ENCODE measurements at places on chromosomes 2 and 18.

GRCh38 chr18:7195266-7195665 lies 35.6 kb upstream of the LRRC30 start:
- no peak for DNase-seq

DNA sequence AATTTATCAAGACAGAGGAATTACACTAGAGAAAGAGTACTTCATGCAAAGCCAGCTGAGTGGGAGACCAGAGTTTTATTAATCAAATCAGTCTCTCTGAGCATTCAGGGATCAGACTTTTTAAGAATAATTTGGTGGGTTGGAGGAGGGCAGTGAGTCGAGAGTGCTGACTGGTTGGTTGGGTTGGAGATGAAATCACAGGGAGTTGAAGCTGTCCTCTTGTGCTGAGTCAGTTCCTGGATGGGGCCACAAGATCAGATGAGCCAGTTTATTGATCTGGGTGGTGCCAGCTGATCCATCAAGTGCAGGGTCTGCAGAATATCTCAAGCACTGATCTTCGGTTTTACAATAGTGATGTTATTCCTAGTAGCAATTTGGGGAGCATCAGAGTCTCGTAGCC lies 21.4 kb upstream of the PDCL3 start:
- no peak for DNase-seq

DNA sequence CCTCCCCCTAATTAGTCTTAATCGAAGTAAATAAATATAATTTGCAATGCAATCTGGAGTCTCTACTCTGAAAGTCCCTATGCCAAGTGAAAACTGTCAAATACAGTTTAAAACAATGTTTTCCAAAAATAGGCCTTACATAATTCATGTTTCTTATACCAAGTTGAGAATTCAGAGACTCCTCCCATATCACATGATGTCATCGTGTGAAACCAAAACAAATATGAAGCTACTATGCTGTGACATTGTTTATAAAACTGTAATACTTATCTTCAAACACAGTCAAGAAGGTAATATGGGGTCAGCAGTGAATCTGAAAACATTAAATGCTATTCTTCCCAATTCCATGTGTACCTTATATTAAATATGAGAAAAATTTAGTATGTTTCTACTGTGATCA lies 940.2 kb upstream of the FANCL start:
- DNase-seq, result no peak

DNA sequence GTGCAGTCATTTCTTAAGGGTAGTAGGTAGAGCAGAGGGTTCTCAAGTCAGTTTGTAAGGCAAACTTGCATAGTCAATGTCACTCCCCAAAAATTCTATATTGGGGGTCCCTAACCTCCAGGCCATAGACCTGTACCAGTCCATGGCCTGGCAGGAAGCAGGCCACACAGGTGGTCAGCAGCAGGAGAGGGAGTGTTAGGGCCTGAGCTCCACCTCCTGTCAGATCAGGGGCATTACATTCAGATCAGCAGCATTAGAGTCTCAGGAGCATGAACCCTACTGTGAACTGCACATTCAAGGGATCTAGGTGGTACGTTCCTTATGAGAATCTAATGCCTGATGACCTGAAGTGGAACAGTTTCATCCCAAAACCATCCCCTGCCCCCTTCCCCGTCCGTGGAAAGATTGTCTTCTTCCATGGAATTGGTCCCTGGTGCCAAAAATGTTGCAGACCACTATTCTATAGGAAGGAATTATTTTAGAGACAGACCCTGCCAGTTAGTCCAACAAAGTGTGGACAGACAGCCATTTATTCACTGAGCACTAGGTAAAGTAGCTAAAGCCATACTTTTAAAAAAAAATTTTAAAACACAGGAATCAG lies 6.7 kb downstream of the COA5 start:
- peak; percentile 12 for DNase-seq

DNA sequence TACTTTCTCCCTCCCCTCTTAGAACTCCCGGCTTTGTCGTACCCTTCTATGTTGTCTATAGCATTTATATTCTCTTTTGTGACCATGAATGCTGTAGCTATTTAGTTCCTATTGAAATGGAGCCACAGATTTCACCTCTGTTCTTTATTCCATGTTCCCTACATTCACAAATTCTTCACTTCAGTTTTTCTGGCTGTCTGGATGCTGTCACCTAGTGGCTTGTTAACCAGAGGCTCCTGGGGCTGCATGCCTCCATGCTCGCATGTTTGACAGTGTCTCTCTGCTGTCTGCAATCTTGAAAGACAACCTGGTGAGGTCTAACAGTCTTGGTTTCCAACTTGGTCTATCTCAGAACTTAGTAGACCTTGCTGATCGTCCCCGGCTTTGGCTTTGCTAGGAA lies 48.2 kb downstream of the CFAP221 start:
- DNase-seq, result no peak

- DNase-seq, result no peak
Measured at GRCh38 chr2:161436411-161436810, 20.3 kb downstream of the TBR1 start.

DNA sequence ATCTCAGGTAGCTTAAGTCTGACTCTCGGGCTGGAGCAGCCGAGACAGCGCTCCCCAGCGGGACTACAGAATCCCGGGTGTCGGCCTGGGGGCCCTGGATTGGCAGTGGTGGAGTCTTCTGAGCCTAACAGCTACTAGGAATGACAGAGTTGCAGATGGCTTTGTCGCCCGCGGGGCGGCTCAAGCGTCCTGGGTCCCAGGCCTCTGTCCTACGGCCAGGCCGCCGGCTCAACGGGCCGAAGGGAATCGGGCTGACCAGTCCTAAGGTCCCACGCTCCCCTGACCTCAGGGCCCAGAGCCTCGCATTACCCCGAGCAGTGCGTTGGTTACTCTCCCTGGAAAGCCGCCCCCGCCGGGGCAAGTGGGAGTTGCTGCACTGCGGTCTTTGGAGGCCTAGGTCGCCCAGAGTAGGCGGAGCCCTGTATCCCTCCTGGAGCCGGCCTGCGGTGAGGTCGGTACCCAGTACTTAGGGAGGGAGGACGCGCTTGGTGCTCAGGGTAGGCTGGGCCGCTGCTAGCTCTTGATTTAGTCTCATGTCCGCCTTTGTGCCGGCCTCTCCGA lies 8.8 kb downstream of the SIX2 start:
- no peak for DNase-seq

GRCh38 chr2:101823347-101823791 lies 125.9 kb downstream of the MAP4K4 start:
- peak; percentile 39 for DNase-seq

DNA sequence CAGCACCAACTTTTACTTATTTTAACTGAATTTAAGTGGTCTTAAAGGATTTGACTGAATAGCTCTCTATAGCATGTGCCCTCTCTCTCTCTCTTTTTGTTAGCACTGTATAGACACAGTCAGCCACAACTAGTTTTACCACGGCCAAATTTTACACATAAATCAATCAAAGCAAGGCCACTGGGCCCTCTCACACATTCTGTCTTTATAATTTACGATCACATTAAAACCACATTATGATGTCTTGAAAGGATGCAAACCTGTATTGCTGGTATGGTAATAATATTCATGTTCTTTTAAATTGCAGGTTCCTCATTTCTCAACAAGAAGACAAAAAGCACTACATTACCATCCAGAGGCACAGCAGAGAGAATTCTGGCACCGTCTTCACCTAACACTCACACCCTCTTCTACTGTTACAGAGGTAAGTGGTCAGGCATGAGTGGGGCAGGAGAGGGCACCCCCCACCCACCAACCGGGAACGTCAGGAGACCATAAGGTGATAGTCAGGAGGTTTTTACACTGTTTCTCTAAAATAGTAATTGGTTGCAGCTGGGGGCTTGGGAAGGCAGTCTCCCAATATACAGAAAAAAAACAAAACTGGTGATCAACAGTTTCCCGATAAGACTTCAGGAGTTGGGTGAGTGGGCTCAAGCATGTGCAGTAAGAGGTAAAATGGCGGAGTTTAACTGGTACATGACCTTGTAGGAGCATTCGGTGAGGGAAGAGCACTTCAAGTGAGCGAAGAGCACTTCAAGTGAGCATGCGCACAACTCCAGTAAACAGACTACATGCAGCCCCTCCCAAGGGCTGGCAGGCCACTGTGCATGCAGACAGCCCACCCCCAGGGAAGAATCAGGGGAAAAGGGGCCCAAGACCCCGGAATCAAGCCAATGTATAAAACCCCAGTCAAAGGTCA lies 296.7 kb downstream of the PIEZO2 start:
- DNase-seq, result no peak

DNA sequence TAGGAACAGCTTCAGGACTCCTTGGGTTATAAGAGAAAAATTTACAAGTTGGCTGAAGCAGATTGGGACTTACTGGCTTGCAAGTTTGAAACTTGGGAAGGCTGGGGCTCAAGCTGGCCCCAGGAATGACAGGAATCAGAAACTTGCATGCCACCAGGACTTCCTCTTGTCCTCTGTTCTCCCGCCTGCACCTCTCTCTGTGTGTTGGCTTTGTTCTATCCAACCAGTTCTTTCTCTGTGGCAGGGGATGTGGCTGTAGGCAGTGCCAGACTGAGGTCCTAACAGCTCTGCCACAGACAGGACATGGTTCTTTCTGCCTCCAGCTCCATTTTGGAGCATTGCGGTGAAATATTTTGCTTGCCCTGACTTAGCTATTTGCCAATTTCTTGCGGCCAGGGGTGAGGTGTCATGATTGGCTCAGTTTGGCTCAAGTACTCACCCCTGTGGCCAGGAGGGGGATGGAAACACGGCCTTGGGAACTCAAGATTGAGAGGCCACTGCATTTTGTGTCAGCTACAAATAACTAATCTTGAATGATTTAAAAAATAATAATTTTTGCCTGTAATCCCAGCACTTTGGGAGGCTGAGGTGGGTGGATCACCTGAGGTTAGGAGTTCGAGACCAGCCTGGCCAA lies 48.9 kb downstream of the MEP1B start:
- no peak for DNase-seq

GRCh38 chr18:3466872-3467271 lies 16.9 kb downstream of the TGIF1 start:
- DNase-seq, result peak; percentile 49

GRCh38 chr2:49514201-49514600 lies 359.9 kb upstream of the FSHR start:
- no peak for DNase-seq

- no peak for DNase-seq
Measured at GRCh38 chr2:112688086-112688880, 32.5 kb upstream of the NT5DC4 start.

DNA sequence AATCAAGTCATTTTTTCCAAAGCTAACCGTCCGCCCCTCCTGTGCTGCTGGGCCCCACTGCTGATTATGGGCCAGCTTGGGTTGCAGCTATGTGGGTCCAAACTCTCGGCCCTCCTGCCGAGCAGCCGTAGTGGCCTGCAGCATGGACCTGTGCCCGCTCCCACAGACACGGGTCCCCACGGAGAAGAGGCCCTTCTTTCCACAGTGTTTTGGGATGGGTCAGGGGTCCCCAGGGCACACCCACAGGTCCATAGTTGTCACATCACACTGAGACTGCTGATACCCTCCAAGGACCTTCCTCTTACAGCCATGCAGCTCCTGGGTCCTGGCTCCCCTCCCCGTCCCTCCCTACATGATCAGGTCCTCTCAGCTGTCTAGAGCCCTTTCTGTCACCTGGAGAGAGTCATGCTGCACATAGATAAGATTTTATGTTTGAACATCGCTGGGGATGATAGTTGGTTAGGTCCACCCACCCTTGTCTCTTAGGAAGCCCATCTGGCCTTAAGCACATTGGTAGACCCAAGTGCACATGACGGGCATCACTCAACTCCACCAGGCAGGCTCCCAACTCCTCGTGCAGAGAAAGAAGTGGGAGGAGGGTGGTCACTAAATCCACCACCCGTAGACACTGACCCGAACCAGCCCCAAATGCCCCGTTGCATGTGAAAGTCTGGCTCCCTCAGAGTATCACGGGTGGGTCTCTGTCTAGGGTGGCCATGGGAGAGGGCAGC lies 17.5 kb downstream of the GPR55 start:
- no peak for DNase-seq

- no peak for DNase-seq
Measured at GRCh38 chr18:13328213-13328612, 109.7 kb downstream of the LDLRAD4 start.

DNA sequence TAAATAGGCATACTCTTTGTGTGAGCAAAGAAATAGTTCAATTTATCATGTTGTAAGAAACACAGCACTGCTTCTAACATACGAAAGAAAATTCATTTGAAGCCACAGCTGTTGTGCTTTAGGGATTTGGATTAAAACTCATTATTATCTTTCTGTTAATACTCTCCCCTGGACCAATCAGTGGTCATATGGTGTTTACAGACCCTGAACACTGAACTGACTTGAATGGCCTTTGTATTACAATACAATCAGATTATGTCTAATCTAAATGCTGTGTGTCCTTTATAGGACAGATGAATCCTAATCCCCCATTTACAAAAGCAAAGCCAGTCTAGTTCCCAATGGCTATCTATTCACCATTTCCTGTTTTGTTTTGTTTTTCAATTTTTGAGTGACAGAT lies 36.5 kb downstream of the ZNF385B start:
- no peak for DNase-seq

- DNase-seq, result no peak
Measured at GRCh38 chr2:235693279-235693678, 199.4 kb downstream of the AGAP1 start.

- no peak for DNase-seq
Measured at GRCh38 chr2:123720760-123721159, 304.3 kb upstream of the CNTNAP5 start.

Data from suppressor macrophage treated with lipopolysaccharide for 4 hours (primary cell).